ENCODE measurements at places on chromosomes 11 and 22.

DNA sequence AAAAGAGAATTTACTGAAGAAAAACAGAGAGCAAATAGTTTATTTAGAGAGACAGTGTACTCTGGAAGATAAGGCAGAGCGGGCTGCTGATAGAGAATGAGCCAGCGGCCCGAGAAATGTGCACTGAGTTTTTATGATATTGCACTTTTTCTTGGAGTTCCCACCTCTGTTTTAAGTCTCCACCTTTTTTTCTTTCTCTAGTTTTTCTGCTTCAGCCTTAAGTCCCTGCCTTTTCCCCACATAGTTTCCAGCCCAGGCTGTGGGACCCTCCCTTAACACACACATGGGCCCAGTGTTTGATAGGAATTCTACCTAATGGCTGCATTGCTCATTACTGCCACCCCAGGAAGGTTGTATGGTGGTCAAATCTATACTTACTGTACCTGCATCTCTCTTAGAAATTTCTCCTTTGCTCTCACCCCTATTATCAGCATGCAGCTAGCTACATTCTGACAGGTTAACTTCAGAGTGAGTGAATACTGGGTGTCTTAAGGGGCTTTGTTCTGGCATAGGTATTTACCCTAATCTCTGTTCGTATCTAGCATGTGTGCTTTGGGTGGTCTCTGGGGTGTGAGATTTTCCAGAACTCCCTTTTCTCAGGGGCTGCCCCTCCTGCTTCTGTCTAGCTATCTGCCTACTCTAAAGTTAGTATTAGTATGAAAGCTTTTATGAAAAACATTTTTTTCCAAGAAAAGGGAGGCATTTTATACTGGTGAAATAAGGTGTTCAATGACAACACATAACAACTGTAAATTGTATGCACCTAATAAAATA, 127.3 kb upstream of the TOP3B start:
- no peak for DNase-seq

DNA sequence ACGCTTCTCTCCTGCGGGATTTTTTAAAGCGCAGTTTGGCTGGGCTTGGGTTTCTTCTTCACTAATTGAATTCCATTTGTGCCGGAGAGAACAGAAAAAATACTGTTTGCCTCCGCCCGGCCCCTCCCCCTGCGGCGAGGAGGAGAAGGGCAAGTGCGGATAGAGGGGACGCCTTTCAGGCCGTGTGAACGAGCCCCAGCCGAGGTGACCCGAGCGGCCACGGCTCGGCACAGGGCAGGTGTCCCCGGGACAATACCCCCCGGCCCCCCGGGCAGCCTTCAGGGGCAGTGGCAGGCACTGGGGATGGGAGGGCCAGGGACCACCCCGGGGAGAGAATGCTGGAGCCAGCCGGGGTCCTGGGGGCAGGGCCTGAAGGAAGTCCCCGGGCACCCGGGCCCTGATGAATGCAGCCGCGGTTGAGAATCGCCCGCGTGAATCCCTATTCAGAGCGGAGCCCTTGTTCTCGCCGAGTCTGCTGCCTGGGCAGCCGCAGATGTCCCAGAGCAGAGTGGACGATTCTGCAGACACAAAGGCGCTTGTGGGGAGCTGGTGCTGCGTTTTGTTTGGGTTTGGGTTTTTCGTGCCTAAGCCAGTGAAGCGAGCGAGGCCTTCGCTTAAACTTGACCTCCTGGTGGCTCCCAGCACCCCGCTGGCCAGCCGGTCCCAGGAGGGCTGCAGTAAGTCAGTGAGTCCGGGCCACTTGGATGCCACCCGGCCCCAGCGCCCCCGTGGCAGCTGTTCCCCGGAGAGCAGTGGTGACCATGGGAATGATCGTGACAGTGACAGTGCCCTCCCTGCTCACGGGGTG, 96.0 kb downstream of the WNT7B start:
- DNase-seq, result no peak

- DNase-seq, result peak; percentile 98
Measured at GRCh38 chr11:116984589-116984988, 113.6 kb downstream of the SIK3 start.

- DNase-seq, result no peak
Measured at GRCh38 chr11:86812981-86813380, 12.6 kb downstream of the PRSS23 start.

- DNase-seq, result peak; percentile 41
Measured at GRCh38 chr11:123616505-123617198, 37.8 kb downstream of the SCN3B start.

DNA sequence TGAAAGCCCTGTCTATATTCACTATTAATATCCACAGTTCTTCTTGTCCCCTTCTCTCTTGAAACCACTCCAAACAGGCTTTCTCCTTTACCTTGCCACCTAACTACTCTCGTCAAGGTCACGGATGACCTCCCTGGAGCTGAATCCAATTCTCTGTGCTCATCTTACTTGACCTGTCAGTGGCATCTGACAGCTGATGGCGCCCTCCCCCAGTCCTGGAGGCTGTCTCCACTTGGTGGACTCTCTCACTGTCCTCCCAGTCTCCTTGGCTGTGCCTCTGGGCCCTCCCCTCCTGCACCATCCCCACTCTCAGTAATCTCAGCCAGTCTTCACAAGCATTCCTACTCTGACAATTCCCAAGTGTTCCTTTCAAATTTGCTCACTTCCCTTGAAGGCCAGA, 8.7 kb downstream of the TNKS1BP1 start:
- no peak for DNase-seq
